ENCODE measurements at places on chromosomes 6 and 20.
A peak's percentile ranks its signal among the peaks of the same experiment; 100 is the strongest.

DNA sequence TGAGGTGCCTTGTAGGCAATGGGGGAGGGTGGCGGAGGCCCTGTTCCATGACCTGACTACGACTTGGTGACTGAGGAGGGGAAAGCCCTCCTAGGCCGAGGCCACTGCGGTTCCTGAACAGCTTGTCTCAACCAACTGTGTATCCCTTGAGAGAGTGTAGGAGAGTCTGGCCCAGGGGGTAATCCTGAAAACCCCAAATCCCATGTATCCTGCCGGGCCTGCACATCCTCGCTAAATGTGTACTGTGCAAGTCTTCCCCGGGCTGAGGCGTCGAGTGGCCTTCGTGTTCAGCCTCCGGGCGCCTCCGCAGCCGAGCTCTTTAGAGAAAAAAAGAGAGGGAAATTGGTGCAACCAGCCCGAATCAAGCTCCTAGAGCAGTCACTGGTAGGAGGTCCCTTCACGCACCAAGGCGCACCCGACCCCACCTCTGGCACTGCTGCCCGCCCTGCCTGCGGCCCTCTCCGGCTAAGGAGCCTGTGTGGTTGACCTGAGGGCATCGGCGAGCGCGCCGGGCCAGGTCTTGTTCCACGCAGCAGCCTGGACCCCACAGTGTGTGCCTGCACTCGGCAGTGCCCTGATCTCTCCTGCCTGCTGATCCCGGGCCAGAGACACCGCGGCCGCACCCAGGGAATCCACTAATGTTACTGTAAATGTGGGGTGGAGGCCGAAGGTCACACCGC lies 7.3 kb downstream of the SIM1 start:
- no peak for DNase-seq

DNA sequence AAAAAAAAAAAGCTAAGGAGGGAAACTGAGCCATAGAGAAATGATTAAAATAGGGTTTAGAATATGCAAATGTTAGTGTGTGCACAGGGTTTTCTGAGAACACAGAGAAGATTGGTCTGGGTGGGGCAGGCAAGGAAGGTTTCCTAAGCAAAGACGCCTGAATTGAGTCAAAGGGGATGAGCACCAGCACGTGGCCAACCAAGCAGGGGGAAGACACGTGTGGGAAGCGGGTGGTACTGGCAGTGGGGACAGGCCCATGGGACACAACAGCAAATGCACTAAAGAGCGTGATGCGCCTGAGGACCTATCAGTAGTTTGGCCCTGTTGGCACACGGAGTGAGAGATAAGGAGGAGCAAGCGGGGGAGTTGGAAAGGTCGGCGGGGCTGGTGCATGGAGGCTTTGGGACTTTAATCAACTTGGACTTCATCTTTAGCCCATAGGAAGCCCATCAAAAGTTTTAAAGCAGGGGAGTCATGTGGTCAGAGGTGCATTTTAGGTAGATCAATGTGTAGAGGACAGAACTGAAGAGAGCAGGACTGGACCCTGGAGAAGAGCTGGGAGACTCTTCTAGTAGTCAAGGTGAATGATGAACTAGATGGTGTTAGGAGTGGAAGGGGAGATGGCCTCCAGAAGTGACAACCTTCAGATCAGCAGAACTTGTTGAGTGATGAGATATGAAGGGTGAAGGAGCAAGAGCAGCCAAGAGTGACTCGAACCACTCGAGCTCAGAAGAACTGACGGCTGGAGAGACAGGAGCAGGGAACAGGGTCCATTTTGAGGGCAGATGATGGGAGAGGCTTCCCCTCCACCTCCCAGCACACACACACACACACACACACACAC lies 40.2 kb upstream of the MAP3K4 start:
- no peak for DNase-seq

GRCh38 chr6:146886587-146887446 lies 288.0 kb downstream of the ADGB start:
- DNase-seq: no peak

GRCh38 chr6:16420715-16421461 lies 182.5 kb downstream of the GMPR start:
- no peak for DNase-seq

DNA sequence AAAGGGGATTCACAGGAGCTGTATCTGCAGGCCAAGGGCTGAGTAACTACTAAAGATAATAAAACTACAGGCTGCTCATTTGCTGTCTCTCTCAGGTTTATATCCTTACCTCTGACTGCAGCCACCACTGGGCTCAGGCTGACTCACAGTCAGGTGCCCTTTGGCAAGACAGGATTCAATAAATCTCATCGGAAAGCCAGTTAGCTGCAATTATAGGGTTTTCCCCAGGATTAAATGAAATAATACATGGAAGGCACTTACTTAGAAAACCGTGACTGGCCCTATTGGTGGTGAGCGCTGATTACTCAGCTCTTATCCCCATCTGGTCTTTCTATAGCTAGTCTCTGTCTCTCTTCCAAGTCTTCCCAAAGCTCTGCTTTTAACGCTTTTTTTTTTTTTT lies 26.4 kb downstream of the RMND1 start:
- no peak for DNase-seq

GRCh38 chr6:156658186-156658965 lies 118.8 kb upstream of the ARID1B start:
- no peak for DNase-seq

DNA sequence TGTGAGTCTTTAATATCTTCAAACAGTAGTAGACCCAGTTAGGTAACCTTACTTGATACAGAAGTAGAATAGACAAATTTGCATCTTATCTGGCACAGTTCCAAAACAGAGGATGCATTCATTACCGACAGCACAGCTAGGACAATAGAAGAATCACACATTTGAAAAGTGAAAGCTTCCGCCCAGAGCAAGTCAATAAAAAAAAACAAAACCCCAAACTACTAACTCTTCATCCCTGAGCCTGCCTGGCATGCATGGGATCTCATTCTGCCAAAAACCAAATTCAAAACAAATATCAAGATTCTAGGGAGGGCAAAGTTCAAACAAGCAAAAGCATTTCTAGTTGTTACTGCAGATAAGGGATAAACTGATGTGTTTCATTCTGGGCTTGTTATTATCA lies 235.4 kb downstream of the BTBD9 start:
- DNase-seq: no peak

- DNase-seq: no peak
These were observed 52.3 kb upstream of the IL20RA start for GRCh38 chr6:137097057-137097456.

- no peak for DNase-seq
These were observed 5.3 kb downstream of the SLC26A8 start for GRCh38 chr6:36019167-36019566.

- DNase-seq: no peak
These were observed 39.9 kb upstream of the PRDM1 start for GRCh38 chr6:106046116-106046853.

- DNase-seq: no peak
These were observed 1125.2 kb upstream of the CITED2 start for GRCh38 chr6:140499607-140500006.

- no peak for DNase-seq
These were observed 30.2 kb downstream of the PSMG4 start for GRCh38 chr6:3288711-3289663.

- DNase-seq: no peak
These were observed 872 bp upstream of the RBM39 start for GRCh38 chr20:35742741-35743523.

DNA sequence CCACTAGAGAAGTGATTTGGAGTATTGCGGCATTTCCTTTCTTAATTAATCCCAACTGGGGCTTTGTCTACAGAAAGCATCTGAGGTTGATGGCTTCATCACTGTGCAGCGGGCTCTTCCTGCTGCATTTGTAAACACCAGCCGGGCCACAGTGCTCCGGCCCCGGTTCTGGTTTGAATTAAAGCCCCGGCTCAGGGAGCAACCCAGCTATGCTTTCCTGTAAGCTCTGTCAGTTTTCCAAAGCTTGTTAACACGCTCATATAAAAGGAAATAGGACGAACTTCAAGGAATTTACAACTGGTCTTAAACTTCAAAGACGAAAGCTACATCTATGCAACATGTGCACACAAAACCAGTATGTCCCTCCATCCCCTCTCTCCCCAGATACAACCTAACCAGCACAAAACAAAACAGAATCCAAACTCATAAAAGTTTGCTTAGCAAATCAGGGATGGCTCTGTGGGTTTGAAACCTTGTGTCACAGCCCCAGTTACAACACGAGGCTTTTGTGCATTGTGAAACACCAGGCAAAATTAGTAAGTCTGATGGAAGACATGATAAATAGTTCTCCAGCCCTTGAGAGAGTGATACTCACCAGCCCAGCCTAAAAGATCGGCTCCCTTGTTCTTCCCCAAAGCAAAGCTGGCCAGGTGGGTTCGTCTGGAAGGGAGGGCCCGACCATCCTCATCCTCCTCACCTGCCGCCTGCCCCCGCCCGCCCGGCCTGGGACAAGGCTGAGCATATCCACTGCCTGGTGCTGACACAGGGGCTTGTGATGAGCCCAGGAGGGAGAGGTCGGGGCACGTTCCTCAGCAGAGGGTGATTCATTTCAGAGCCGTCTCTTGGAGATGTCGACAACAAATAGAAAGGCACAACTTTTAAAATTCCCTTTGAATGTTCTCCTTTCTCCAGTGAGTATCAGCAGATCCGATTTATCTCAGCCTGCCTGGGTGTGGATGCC lies 197.9 kb downstream of the TFAP2C start:
- peak; percentile 95 for DNase-seq

- DNase-seq: no peak
These were observed 625 bp upstream of the ECHDC1 start for GRCh38 chr6:127343809-127344659.

GRCh38 chr6:5208057-5208456 lies 52.7 kb downstream of the LYRM4 start:
- no peak for DNase-seq

DNA sequence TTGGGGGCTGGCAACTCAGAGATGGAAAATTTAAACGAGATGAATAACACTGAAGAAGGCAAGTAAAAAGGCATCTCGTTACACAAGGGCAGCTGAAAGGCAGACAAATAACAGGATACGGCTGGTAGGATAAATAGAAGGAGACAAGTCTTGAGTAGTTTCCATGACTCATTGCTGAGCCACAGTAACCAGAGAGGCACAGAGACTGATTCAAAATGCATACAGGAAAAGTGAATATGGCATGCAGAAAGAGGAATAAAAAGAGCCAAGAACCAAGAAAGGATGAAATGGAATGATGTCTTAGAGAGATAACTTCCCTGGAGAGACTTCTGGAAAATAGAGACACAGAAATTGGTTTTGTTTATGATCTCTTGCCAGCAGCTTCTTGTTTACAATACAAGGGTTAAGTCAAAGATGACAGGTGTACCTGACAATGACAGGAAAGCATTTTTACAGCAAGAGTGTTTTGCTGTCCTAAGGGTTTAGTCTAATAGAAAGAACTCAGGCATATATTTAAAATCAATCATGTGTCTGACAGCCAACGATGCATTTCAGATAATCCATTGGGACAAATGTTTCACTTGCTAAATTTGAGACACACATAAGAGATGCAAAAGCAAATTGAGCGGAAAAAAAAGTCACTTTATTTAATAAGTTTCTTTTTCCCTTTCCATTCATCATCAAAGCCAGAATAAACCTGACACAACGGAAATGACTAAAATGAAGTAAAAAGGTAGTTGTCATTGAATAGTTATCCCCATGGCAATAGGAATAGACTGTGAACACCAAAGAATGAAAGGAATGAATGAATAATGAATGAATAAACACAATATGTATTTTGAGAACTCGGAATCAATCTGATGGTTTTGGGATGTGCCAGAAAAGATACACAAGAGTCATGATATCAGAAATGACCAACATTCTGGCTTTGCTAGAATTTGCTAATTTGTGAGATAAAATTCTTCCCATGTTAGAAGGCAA lies 68.0 kb upstream of the KCNQ5 start:
- no peak for DNase-seq
